ENCODE measurements at places on chromosomes 1 and 21. TPM values are rescaled to one million over a fixed set of nuclear protein-coding genes. Genes with fewer than 3 reads are reported as not detected.

- DNase-seq: no peak
Observed at GRCh38 chr1:158118713-158119402, 61.8 kb upstream of the CD1D start.

DNA sequence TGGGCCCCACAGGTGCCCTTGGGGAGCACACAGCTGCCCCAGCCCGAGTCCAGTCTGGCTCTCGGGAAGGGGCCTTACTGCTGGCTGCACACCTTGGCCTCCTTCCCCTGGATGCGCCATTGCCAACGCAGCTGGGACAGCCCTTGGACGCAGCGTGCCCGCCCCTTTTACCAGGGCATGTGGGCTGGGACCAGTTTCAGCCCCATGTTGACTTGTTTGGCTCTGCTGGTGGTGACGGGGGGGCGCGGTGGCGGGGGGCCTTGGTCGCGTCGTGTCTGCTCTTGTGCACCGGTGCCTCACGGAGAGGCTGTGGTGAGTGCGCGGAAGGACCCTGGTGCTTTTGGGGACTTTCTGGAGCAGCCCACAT is 19.6 kb downstream of the SKI start:
- DNase-seq: no peak

The CYYR1 gene
- total RNA-seq: 7.0 TPM

The USH2A gene
- 1.9 TPM for total RNA-seq

- no peak for DNase-seq
Observed at GRCh38 chr1:92756537-92756936, 28.4 kb downstream of the EVI5 start.

DNA sequence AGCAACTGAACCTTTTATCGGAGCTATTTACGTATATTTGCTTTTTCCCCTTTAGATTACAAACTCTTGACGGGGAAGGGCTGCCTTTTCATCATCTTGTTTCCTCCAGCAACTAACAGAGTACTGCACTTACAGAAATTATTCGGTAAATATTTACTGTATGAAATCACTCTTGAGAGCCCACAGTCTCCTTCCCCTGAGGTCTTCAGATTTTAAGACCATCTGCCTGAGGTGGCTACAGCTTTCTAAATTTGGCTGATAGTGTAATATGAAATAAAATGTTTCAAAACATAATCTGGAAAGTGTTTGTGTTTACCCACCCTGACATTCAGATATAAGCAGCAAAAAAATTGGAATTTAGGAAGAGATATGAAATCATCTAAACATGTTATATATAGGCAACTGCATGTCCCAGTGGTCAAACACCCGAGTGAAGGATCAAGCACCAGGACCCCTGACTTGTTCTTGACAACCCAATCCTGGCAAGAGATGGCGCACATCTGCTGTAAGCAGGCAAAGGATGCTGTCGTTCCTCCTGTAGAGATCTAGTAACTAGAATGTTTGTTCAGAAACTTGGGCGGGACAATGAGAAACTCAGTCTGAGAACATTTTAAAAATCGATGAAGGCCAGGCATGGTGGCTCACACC is 60.9 kb downstream of the SIPA1L2 start:
- no peak for DNase-seq

- peak; percentile 77 for DNase-seq
Observed at GRCh38 chr1:182143154-182143657, 81.7 kb upstream of the ZNF648 start.
